PC-3 (cell line): ENCODE measurements at places on chromosomes 6 and 20. TPM values are rescaled to one million over a fixed set of nuclear protein-coding genes. Genes with fewer than 3 reads are reported as not detected.
A peak's percentile ranks its signal among the peaks of the same experiment; 100 is the strongest.

DNA sequence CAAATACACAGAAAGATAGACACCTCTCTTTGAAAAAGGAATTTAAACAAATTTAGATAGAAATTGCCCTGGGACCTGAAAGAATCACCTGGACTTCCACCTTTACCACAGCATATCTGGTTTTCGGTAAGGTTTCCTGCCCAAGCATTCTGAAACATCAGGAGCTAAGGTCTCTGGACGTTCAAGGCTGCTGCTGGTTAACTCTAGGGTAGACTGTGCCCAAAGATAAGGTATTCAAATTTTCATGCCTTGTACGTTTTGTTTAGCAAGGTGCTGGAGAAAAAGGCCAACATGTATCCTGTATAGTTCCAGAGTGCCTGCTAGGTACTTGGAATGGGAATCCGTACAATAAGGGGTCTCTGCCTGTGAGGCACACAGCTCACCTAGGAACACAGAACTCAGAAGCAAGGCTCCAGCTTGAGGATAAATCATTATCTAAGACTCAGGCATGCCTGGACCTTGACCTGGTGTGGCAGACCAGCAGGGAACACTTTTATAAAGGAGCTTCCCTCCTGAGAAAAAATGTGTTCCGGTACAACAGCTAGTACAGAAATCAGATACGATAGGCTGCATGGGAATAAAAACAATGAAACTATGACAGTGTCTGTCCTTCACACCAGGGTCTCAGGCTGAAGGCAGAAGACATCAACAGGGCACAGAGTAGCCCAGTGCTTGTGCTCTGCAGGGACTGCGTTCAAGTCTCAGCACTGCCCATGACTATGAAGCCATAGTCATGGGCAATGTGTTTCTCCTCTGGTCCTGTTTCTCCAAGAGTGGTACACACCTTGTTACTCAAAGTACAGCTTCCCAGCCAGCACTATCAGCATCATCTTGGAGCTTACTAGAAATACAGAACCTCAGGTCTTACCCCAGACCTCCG, 70.4 kb downstream of the METTL24 start:
- no peak for DNase-seq

- peak; percentile 72 for DNase-seq
Observed at GRCh38 chr6:145813285-145814034, 1.1 kb downstream of the FBXO30 start.

- DNase-seq: peak; percentile 36
Observed at GRCh38 chr6:48032151-48032550, 78.8 kb downstream of the PTCHD4 start.

GRCh38 chr6:167392631-167393316, 67.9 kb downstream of the TTLL2 start:
- no peak for DNase-seq

GRCh38 chr6:2378046-2378657, 132.7 kb upstream of the GMDS start:
- no peak for DNase-seq

LY6G6D gene
- not detected in 2 replicates for total RNA-seq

TCP11 gene
- 1.3 and 1.7 TPM in 2 replicates for total RNA-seq

SAPCD1 gene
- total RNA-seq: 4.2 and 6.0 TPM in 2 replicates

SMLR1 gene
- total RNA-seq: not detected in 2 replicates
